ENCODE measurements at places on chromosomes 7 and 10.

GRCh38 chr10:51926337-51926736 lies 226.9 kb upstream of the CSTF2T start:
- DNase-seq: no peak

- DNase-seq: no peak
These were observed 45.4 kb upstream of the NAMPT start for GRCh38 chr7:106329971-106330733.

- no peak for DNase-seq
These were observed 201.7 kb downstream of the PHF14 start for GRCh38 chr7:11175371-11175770.

GRCh38 chr10:124157271-124157681 lies 63.9 kb upstream of the CHST15 start:
- no peak for DNase-seq

DNA sequence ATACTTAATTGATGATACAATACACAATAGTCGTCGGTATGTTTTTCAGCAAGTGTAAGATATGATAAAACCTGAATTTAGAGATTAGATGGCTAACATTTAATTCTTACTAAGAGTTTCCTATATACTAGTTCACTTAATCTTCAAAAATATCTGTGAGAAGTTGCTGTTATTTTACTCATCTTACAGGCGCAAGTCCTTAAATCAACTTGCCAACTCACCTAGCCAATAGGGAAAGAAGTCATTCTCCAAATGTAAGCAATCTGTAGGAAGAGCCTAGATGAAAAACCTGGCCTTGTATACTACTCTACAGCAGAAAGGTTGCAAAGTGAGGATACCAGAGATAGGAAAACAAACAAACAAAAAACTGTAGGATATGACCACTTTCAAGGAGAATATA lies 10.6 kb downstream of the CD36 start:
- no peak for DNase-seq

GRCh38 chr7:96636979-96637378 lies 72.7 kb downstream of the SEM1 start:
- DNase-seq: no peak

DNA sequence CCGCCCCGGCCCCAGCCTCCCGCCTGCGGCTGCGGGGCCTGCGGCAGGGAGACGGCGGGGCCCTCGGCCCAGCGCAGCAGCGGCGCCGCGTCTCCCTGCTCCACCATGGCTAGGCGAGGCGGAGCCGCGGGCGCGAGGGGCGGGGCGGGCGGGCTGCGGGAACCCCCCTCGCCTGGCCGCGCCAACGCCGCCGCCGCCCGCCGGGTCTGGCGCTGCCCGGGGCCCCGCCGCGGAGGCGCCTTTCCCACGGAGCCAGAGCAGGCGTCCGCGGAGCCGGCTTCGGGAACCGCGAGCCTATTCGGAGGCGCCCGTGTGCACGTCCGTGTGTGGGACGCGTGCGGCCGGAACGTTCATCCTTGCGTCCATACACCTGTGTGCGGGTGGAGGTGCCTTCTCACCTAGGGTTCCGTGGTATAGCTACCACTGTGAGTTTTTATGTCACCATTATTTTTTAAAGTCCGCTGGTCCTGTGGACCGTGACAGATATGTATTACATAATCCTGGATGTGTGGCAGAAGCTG lies at the start of gene DENND11:
TSS of gene DENND11 (minus strand) at position 120 of the 521 bp plus-strand sequence. CDS start at position 107, 13 bp downstream.
- DNase-seq: peak; percentile 56

Measured in psoas muscle (tissue), 8 donors.